SW 1271 (cell line): ENCODE measurements at places on chromosomes 16 and 17.

DNA sequence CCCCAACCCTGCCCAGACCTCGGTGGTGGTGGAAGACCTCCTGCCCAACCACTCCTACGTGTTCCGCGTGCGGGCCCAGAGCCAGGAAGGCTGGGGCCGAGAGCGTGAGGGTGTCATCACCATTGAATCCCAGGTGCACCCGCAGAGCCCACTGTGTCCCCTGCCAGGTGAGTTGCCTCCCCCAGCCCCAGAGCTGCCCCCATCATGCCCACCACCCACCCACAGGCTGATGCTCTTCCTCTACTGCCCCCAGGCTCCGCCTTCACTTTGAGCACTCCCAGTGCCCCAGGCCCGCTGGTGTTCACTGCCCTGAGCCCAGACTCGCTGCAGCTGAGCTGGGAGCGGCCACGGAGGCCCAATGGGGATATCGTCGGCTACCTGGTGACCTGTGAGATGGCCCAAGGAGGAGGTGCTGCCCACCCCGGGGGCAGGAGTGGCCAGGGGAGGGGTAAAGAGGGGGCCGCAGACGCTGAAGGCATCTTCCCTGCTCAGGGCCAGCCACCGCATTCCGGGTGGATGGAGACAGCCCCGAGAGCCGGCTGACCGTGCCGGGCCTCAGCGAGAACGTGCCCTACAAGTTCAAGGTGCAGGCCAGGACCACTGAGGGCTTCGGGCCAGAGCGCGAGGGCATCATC, 8.4 kb downstream of the GALK1 start:
- no peak for DNase-seq

- DNase-seq: no peak
Observed at GRCh38 chr17:48732688-48733629, 4.4 kb upstream of the HOXB13 start.

GRCh38 chr17:43733956-43734355, 24.6 kb downstream of the SOST start:
- DNase-seq: no peak

- DNase-seq: no peak
Observed at GRCh38 chr16:48323783-48324775, 61.1 kb downstream of the SIAH1 start.

GRCh38 chr17:4146641-4147040, 3.6 kb downstream of the CYB5D2 start:
- no peak for DNase-seq

DNA sequence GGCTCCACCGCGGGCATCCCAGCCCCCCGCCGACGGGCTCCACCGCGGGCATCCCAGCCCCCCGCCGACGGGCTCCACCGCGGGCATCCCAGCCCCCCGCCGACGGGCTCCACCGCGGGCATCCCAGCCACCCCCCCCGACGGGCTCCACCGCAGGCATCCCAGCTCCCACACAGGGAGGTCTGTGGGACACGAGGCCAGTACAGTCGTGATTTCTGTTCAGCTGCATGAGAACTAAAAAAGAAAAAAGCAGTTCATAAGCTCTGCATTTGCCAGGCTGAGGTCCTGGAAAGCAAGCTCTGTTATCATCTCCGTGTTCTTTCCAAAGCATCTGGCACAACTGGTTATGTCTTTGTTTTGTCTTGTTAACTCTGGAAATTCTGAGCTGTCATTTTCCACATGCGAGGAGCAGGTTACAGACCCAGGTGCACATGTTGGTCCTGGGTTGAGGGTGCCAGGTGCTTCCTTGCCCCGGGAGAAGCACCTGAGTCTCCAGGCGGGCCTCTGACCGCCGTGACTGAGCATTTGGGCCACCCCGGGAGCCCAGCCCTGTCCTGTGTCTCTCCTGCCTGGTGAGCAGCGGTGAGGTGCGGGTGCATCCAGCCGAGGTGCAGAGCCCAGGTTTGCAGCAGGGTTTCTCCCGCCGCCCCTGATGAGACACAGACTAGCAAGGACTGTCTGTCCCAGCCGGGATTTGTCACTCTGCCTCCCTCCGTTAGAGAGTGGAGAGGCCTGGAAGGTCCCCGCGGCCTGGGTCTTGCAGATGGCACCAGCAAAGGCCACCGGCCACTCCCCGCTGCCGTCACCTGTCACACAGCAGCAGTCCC, 9.9 kb upstream of the WFIKKN1 start:
- no peak for DNase-seq

GRCh38 chr17:15648386-15648785, 28.9 kb upstream of the FBXW10B start:
- DNase-seq: no peak

DNA sequence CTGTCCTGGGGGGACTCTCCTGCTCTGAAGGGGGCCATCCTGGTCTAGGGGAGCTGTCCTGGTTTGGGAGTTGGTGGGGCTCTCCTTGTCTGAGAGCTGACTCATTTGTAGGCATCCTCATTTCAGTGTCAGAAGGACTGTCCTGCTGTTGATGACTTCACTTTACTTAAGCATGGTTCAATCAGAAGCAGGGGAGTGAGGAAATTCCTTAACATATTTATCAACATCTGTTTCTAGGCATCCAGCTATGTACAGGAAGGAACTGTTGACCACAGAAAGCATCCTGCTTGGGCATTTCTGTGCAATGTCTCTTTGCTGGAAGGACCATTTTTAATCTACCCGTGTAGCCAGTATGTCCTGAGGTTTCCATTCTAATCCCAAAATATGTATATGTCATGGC, 502.7 kb upstream of the HSBP1 start:
- no peak for DNase-seq

DNA sequence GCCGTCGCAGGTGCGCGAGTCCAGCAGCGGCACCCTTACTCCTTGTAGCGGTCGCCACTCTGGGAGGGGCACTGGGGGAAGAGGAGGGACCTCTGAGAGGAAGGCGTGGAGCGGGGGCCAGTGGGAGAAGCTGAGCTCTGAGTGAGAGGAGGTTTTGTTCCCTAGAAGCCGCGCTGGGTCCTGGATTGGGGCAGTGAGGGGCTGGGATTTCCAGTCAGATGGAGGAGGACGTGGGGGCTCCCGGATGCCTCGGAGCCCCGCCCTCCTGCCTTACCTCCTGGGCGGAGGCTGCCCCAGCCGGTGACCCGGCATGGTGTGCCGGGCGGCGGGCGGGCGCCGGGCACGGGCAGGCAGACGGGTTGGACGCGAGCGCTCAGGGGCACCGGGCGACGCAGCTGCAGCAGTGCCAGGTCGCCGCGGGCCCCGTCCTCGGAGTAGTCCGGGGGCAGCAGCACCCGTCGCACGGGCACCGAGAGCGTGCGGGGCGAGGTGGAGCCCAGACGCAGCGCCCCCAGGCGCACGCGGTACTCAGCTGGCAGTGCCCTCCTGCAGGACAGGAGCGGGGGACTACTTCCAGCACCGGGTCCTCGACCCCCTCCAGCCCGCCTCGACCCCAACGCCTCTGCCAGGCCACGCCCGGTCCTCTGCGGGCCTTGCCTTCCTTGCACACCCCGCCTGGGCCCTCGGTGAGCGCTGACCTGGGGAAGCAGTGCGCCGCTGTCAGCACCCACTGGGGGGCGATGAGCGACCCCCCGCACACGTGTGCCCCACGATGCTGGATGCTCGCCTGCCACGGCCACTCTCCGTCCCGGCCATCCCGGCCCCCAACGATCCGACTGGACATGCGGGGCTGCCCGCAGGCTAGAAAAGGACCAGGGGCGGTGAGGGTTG, 2.0 kb downstream of the PRSS33 start:
- no peak for DNase-seq

DNA sequence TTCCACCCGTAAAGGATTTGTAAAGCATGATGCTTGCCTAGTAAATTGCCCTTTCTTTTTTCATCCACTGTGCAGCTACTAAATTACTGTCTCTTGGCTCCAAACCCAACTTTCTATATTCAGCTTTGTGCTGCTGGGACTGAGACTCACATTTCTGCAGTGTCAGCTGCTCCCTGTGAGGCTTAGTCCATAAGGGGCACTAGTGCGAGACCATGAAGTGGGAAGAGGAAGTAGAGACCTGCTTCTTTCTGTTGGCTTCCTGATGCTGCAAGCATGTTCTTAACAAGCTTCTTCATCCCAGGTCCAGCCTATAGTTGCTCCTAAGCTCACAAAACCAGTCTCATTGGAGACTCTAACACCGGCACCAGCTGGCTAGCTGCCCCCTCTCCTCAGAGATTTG, 74.9 kb upstream of the HS3ST2 start:
- DNase-seq: no peak

DNA sequence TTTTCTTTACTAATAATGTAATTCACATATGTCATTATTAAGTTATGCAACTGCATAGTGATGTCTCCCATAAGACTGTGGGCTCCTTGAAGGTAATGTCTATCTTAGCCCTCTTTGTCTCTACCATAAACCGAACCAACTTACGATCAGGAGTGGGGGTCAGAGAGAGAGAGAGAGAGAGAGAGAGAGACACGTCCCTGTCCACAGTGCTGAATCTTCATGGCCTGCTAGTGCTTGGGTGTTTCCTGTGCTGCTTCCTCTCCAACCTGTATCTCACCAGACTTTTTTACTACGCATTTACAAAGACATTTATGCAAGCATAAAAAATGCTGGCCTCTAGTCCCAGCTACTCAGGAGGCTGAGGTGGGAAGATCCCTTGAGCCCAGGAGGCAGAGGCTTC, 52.2 kb upstream of the HAPSTR1 start:
- no peak for DNase-seq

DNA sequence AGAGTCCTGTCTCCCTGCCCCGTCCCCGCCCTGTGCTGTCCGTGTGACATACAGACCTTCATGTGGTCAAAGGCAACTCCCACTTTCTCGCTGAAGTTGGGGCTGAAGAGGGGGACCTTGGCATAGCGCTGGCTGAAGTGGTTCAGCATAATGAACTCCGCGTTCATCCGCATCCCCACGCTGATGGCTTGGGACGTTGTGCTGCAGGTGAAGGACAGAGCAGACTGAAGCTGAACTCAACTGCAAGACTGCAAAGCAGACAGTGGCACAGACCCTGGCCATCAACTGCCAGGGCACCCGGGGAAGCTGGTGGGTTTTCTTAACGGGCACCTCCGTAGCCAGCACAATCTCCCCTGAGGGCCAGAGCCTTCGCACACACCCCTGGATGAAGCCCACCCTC, 24.2 kb downstream of the ELAC2 start:
- no peak for DNase-seq

DNA sequence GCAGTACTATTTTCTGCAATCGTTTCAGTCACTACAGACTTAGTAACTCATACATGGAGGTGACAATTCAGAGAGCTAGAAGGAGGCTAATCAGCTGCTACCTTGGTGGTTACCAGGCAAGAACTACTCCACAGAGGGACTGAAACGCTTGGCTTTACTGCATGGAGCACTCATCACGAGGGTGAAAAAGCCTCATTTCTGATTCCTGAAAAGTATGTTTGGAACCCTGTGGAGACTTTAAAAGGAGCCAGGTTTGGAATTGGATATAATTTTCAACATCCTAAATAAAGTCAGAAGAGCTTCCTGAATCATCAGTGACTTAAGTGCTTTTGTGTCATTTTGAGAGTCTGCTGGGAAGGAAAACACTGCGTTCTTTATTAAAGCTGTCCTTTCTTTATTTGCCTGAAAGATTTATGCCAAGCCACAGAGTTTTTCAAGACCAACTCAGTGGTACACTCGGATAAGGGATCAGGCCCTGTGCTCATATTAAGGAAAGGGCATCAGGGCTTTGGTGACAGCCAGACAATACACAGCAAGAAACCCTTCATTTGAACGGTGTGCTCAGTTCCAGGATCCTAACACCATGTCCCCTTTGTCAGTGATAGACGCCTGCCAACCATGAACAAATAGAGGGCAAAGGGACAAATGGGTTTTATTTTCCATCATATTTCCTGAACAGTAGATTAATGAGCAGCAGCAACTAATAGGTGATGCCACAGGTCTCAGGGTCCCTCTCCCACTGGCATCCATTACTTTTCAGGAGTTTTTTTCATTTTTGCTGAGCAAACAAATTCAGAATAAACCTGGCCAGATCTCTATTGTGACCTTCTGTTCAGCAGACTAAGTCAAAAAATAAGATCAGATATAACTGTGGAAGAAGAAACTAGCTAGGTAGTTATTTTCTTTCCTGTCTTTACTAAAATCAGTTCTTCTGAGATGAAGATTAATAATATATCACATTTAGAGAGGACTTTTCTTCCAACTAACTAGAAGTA, 80.5 kb upstream of the CLEC18B start:
- DNase-seq: no peak

GRCh38 chr16:84874004-84874435, 54.2 kb downstream of the CRISPLD2 start:
- DNase-seq: no peak

GRCh38 chr16:57500578-57501111, 14.4 kb upstream of the DOK4 start:
- DNase-seq: no peak

DNA sequence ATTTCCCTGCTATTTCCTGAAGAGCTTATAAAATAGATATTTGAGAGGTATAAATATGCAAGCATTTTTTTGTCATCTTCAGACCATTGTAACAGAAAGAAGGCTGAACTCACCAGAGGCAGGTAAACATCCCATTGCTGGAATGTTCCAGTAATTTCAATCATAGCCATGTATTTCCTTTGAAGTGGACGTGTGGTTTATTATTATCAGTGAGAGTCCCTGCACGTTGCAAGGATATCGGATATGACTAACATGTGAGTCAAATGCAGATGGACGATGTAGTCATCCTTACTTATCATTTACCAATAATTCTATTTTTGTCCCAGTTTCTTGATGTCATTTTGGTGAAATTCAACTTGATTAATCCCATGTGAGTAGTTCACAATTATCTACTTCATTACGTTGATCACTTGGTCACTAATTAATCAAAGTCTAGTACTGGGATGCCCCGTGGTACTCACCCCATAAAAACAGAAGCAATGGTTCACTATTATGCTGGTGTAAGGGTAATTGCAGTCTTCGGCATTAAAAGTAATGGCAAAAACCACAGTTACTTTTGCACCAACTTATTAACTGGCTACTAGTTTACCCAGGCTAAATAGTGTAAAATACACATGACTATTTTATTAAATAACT, 89.5 kb downstream of the VAT1L start:
- peak; percentile 55 for DNase-seq

GRCh38 chr17:80858301-80859001, 133.2 kb upstream of the CHMP6 start:
- DNase-seq: no peak

- no peak for DNase-seq
Observed at GRCh38 chr17:41420134-41420533, 4.3 kb downstream of the KRT37 start.
